ENCODE measurements at places on chromosomes 1 and 21.

DNA sequence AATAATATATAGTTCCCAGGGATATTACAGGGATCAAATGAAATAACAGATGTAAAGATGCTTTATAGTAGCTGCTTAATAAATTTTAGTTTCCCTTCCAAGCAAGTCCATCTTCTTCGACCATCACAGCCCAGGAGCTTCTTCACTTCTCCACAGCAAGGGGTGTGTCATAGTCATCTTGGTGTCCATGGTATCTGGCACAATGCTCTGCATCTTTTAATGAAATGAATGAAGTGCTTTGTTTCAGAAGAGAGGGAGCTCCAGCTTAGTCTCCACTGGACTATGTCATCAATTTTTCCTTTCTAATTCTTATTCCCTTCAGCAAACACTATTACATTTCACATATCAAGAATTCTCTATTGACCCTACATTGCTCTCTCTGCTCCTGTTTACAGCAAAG lies 4.9 kb upstream of the MACF1 start:
- DNase-seq = no peak

DNA sequence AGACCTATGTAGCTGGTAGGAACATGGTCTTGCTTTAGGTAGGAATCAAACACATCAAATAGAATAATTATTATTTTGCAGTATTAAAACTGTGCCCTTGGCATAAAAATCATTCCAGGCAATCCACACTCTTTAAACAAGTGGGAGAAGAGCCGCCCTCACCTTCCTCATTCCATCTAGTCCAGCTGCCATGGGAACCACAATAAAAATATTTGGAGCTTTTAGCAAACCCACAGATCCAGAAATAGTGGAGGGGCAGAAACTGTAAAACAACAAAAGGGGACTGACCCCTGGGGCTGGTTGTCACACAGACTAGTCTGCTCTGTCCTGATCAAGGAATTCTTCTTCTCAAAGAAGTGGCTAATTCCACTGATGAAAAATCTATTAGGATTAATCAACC lies 61.6 kb downstream of the PTPRC start:
- DNase-seq = no peak

DNA sequence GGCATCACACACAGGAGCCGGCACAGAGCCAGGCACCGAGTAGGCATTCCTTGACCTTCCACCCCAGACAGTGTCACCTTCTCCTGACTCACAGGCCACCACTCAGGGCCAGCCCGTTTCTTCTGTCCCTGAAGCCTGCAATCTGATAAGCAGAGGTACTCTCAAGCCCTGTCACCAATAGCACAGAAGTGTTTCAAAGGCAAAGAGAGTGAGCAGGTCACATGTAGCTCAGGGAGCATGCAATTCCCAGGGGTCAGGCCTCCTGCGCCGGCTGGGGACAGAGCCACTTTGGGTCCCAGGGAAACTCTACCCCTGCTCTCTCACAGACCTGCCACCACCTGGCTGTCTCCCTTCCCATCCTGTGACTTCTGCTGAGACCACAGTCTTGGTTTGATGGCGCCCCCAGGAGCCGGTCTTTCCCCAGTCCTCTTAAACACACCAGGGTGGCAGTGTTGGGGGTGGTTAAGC lies 13.2 kb downstream of the CAPN9 start:
- no peak for DNase-seq

GRCh38 chr1:85134583-85135391 lies 66.0 kb downstream of the SYDE2 start:
- DNase-seq = no peak

DNA sequence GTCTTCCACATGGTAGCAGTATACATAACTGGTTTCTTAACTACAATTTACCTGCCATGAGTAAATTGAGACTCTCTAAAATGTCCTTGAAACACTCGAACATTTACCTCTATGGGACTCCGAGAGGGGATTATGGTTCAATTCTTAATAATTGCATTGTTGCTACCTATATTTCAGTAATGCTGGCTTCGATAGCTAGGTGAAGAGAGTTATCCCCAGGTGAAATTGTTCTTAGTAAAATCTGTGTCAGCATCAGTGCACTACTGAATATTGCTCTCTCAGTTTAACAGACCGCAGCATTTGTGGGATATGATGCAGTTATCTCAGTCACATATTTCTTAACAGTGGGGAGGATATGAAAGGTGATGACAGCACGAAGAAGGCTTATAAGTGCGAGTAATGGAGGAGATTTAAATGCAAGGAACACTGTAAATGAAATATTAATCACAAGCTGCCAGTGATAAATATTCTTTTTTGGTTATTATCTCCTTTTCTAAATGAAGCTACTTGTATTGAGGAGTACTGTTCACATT lies 801.9 kb downstream of the BRINP3 start:
- DNase-seq = no peak

DNA sequence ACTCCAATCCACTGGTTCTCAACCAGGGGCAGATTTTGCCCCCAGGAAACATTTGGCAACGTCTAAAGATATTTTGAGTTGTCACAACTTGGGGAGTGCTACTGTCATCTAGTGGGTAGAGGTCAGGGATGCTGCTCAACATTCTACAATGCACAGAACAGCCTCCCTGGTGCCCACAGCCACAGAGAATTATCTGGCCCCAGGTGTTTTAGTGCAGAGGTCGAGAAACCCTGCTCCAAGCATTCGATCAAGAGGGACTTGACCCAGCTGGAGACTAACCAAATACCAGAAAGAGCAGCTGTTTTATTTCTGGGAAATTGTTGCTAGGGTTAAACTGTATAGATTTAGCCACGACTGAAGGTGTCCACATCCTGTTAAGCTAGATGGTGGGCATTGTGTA lies 19.2 kb downstream of the CD247 start:
- no peak for DNase-seq

- no peak for DNase-seq
Observed at GRCh38 chr1:202023001-202023433, 12.6 kb downstream of the ELF3 start.

GRCh38 chr1:247542811-247543210 lies 6.1 kb upstream of the GCSAML start:
- DNase-seq = no peak

DNA sequence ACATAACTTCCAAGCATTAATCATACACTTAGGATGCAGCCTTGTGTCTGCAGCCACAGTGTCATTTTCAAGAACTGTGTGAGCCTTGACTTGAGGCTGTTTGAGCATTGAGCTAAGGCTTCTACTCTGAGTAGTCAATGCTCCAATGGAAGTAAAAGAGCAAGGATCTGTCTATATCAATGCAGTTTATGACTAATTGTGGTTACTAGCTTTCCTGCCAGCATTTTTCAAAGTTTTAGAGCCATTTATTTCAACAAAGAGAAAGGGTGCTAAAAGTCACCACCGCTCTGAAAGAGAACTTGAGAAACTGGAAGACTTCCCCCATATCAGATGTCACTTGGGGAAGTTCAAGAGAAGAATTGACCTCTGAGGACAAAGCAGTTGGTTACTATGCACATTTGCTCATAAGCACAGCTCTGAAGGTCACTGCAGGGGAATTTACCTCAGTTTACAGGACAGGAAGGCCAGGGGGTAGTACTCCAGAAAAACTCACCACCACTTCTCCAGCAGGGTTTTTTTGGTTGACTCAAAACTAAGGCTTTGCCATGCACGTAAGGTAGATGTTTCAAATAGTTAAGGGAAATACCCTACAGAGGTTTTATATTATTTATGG lies 24.5 kb upstream of the RGS1 start:
- DNase-seq = peak; percentile 25

DNA sequence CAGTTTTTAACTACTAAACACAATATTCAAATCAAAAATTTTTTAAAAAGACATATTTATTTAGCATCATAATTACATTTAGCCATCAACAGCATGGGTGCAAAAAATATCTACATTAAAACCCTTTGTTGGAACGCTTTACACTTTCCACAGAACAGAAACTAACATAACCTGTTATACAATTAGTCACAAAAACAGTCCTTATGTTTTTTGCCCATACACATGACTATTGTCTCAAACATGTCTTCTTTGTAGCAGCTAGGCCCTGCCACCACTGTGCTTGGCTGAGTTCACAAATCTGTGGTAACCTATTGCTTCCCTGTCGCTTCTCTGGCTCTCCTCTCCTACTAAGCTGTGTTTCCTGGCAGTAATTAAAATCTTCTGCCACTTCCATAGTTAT lies 1350.0 kb upstream of the ADGRL2 start:
- no peak for DNase-seq

DNA sequence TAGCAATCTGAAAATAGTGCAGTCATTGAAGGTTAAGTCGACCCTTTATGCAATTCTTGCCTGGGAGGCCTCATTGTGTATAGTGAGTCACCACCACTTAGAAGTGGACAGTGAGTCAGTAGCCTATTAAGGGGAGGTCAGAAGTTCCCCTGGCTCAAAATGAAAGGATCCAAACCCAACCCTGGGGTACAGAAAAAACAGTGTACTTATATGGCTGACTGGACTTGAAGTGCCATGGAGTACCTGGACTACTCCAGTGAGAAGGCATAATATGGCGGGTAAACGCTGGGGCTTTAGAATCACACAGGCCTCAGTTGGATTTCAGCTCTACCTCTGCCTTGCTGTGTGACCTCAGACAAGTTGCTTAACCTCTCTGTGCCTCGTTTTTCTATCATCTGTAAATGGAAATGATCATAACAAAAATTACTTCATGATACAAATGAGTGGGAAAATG lies 2.2 kb upstream of the BCL9 start:
- no peak for DNase-seq

DNA sequence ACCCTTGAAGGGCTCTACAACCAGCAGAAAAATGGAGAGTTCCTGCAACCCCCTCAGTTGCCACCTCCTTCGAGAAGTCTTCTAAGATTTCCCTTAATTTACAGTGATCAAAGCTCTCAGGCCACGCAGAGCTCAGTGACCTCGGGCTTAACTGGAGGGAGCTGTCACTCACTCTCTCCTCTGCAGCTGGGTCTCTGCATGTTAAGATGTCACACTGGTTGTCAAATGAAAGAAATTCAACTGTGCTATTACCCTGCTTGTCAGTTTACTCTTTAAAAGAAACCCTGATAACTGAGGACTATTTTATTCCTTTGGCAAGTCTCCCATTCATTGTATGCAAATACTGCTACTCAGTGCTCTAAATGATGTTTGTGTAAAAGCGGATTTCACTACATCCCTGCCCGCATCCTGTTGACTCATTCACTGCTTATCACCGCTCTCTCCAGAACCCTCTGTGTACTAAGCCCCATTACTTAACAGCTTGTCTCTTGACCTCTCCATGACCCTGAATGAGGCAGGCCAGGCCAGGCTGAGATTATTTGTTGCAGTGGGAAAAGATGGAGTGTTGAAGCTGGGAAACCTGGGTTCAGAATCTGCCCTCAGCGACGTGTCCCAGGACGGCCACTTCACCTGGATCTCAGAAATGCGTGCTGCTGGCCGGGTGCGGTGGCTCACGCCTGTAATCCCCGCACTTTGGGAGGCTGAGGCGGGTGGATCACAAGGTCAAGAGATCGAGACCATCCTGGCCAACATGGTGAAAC lies 13.7 kb downstream of the DHRS3 start:
- DNase-seq = peak; percentile 80

DNA sequence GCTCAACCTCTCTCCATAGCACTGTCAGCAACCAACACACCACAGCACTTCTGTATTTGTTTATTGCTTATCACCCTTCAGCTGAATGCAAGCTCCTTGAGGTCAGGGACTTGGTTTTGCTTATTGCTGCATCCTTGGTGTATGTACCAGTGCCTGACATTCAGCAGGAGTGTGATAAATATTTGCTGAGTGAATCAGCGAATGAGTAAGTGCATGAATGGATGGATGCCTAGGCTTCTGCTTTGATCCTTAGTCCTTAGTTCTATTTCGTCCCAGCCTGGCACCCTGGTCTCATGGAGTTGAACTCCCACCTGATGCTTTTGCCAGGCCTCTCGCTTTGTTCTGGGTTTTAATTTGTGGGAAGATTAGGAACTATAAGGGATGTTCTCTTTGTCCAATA lies 88.2 kb downstream of the ZSCAN20 start:
- DNase-seq = no peak

DNA sequence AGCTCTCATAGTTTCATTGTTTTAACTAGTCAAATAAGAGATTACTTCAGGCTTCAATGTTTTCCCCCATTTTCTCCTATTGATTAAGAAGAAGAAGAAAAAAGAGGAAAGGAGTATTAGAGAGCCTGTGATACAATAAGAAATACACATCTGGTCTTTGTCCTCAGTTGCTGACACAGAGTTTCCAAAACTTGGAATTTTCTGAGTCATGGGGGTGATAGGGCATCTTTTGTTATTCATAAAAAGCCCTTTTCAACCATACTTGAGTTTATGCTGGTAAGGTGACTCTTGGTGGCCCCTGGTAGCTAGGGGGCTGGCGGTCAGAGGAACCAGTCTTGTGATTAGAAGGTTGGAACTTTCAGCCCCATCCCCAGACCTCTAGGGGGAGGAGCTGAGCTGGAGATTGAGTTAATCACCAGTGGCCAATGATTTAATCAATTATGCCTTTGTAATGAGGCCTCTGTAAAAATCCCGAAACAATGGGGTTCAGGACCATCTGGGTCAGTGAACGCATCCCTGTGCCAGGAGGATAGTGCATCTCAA lies 28.9 kb upstream of the KLF18 start:
- DNase-seq = no peak

DNA sequence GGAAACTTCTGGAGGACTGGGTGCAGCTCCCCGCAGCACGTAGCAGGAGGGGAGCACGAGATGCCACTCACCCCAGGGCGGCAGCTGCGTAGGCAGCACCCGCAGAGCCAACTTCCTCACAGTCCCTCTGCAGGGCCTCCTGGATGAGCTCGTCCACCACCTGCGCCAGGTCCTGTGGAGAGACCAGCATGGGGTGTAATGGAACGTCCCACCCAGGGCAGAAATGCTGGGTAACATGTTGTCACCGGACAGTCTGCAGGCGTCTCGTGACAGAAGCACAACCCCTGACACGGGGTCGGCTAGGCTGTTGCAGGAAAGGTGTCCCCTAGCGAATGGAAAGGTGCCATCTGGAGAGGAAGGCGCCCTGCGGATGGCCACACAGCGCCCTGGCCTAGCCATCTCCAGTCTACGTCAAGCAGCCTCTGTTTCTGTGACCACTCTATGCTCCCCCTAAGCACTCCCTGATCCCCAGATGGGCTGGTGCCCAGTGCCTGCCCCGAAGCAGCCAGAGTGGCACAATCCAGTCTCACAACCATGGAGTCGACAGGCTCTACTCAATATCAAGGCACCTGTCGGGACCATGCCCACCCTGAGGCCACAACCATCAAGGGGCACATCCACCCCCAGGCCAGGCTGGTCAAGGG lies 21.2 kb downstream of the MCM3AP start:
- no peak for DNase-seq

Measured in CD4-positive, alpha-beta T cell treated with Interleukin-6 at 100 ng/mL for 8 hours (primary cell).